ENCODE measurements at places on chromosomes 12 and 14.

GRCh38 chr14:20382526-20382925 lies 30.8 kb downstream of the TEP1 start:
- no peak for DNase-seq

DNA sequence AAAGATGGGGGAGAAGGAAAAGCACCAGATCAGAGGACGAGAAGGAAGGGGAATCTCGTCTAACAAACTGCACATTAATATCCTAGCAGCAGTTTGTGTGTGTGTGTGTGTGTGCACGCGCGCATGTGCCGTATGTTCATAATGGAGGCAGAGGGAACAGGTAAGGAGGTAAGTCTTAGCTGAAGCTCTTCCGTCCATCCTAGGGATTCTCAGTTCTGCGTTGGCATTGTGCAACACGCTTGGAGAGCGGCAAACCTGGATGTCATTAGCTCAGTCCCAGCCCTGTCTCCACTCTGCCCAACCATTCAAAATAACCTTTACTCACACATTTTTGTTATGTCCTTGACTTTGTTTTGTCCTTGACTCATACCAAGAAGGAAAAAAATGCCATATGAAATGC lies 1.6 kb upstream of the C1R start:
- no peak for DNase-seq

DNA sequence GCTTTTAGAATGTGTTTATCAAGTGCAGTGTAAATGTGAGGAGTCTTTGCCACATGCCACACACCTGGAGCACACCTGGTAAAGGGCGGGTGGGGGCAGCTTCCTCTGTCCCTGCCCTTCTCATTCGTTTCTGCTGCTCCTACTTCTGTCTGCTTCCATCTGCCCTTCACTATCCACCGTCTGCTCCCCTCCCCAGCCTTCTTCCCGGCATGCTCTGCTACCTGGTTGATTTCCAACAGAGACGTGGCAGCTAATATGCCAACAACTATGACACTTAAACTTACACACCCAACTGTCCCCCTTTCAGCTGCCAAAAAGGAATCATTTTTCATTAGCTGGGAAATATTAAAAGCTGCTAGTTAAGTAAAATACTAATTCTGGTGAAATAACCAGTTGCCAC lies 9.1 kb upstream of the CARMIL3 start:
- DNase-seq = no peak

DNA sequence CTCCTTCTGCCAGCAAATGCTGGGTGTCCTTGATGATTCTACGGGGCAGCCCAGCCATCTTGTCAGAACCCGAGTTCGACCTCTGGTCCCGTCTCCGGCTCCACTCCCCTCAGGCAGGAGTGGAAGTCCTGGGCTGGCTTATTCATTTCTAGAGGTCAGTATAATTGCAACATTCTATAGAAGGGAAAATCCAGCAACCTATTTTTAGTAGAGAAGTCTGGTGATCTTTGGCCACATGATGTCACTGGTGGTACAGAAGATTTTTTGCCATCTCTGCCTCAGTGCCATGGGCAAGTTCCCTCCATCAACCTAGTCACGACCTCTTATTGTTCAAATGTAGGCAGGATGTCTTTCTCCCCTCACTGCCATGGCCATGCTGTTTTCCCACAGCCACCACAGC lies 22.4 kb downstream of the OR10G2 start:
- no peak for DNase-seq

- DNase-seq = peak; percentile 27
These were observed 79.7 kb downstream of the SPTB start for GRCh38 chr14:64800000-64800399.

GRCh38 chr12:71393625-71394024 lies 46.0 kb upstream of the LGR5 start:
- DNase-seq = no peak

DNA sequence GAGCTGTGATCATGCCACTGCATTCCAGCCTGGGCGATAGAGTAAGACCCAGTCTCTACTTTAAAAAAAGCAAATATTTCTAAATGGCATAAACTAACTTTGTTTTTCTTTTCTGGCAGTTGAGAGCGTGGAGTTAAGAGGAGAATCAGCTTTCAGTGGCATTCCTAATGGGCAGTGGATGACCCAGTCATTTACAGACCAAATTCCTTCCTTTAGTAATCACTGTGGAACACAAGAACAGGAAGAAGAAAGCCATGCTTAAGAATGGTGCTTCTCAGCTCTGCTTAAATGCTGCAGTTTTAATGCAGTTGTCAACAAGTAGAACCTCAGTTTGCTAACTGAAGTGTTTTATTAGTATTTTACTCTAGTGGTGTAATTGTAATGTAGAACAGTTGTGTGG lies 21.2 kb downstream of the TDG start:
- DNase-seq = no peak

DNA sequence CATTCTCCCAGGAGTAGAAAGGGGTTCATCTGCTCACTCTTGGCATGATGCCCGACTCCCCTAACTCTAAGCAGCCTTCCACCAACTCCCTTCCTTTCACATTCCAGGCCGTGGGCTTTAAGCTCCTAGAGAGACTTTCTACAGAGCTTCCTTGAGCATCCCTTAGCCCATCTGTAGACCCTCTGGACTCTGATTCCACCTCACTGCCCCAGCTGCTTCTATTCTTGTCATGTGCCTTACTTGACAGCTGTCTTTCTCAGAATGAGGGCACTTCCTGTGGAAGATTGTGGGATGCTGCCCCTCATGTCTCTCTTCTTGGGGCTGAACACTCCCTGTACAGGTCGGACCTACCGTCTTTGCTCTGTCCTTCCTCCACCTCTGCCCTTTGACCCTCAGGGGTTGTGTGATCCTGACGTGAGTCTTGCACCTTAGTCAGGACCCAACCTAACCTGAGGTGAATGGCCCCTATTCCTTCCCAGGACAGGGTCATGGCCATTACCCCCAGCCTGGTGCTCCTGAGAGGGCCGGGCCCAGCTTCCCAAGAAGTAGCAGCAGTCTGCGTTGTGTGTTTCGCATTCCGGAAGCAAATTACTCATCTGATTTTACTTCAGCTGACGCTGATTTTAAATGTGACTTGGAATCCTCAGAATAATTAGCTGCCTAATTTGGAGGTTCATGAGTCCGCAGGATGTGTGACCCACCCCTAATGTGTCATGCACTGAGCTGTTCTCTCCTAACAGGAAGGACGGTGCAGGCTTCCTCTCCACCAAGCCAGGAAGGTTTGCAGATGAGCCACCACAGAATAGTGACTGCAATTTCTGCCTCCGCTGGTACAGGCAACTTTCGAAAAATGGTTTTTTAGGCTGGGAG lies 2.7 kb upstream of the GALNT6 start:
- peak; percentile 55 for DNase-seq

DNA sequence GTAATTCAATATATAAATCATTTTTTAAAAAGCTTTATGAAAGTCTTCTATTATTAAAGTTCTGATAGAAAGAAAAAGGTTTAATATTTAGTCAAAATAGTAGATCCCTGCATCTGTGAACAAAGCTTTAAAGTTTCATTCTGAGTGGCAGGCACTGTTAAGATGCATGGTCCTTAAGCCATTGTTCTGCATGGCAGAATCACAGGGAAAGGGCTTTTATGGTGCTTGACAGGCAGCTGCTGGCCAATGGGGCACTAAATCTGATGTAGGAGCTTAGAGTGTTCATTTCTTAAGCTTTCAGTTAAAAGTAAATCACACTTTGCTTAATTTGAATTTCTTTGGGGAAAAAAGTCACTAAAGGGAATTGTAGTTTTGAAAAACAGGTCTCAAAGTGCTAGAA lies 148.2 kb downstream of the PLEKHA5 start:
- no peak for DNase-seq

DNA sequence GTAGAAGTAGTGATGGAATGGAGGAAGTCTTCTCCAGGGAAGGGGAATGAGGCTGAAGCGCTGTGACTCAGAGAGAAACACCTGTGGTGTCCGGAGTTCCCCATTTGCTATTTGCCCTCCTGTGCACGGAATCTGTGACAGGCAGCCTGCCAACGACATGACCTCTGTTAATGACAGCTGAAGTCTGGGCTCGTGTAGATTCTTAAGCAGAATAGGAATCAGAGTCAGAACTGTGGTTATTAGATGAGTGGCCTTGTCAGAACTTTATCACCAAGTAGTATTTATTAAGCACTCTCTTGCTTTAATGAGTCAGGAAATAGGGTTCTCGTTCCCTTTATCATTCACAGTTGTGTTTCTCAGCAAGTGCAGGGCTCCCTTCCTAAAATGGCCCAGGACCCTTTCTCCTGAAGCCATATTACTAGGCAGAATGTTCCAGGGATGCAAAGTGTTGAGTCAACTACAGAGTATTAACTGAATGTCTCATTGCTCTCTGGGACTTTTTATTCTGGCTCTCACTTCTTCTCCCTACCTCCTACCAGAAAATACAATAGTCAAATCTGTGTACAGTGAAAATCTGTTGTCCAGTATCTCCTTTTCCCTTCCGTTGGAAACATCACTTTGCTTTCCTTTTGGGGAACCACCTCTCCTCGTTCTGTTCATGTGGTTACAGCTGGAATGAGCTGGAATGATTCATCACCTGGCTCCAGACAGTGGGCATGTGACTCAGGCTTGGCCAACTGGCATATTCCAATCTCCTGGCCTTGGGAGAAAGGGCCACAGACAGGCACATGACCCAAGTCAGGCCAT lies 77.8 kb upstream of the MAX start:
- DNase-seq = no peak

GRCh38 chr14:50875359-50876070 lies 3.7 kb downstream of the ABHD12B start:
- DNase-seq = peak; percentile 85

GRCh38 chr14:43169722-43170121 lies 1337.4 kb downstream of the FSCB start:
- no peak for DNase-seq

GRCh38 chr14:61616524-61617185 lies 78.7 kb upstream of the HIF1A start:
- DNase-seq = no peak

GRCh38 chr14:95668235-95668772 lies 17.9 kb upstream of the TCL1B start:
- DNase-seq = no peak

DNA sequence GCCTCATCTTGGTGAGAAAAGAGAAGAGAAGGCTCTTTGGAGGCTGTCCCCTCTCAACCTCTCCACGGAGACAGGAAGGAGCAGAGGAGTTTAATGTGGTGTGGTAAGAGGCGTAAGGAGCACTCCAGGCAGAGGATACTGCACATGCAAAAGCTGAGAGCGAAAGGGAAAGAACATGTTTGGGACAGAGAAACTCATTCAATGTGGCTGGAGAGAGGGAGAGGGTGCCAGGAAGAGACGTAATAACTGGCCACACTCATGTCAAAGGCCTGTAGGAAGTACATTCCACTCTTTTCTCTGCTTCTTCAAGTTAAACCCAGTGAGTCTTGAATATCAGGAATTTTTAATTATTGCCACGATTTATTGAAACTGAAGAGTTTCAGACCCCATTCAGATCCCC lies 12.0 kb downstream of the VDR start:
- DNase-seq = no peak
